ENCODE measurements at places on chromosomes 6 and 20.

GRCh38 chr6:42339991-42340401 lies 111.7 kb downstream of the TRERF1 start:
- no peak for DNase-seq

DNA sequence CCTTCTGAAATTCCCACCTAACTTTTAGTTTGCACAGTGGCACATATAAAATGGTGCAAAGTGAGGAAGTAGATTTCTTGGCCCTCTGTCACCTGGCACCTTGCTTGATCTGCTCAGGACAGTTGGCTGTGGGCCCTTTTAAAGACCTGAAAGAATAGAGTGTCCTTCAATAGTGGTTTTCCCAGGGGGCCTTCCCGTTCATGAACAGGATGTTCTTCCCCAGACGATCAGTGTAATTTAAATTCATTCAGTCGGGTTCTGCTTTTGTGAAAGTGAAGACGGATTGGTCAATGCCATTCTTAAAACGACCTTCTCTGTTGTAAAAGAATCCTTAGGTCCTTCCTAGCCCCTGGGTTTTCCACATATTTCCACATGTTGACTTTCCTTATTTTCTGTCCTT lies 178.5 kb downstream of the SASH1 start:
- no peak for DNase-seq

GRCh38 chr6:23268348-23268747 lies 699.0 kb downstream of the HDGFL1 start:
- no peak for DNase-seq

DNA sequence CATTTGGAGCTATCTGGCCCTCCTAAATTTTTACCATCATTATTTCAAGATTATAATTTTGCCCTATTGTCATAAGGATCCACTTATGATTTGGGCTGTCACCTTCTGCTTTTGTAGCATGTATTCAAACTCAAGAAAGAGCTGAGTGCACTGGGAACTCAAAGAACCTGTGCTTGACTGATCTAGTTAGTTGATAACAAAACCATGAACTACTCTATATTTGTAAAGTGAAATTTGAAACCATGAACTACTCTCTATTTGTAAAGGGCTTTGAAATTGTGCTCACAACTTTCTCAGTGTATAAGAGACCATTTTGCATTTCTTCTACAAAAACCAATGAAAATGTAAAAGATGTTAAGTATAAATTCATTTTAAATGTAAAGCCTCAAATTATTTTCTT lies 77.5 kb upstream of the POPDC3 start:
- DNase-seq: no peak

DNA sequence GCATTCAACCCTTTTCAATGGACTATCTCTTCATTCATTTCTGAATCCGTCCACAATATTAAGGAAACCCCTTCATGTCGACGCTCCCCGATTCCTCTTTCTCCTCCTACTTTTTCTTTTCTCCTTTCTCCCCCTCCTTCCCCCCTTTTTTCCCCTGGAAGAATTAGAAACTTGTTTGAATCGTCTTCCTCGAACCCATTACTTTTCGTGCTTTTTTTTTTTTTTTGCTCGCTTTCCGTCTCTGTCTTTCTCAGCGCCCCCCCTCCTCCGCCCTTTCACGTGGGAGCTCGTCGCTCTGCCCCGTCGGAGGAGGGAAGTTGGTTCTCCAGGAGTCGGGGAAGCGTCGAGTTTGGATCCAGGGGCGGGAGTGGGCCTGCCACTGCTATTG lies 2.3 kb upstream of the NKX2-2 start:
- peak; percentile 27 for DNase-seq

GRCh38 chr20:8532169-8532568 lies 400.1 kb downstream of the PLCB1 start:
- no peak for DNase-seq

- DNase-seq: no peak
Measured at GRCh38 chr6:159181914-159182313, 12.7 kb downstream of the FNDC1 start.

GRCh38 chr20:59845472-59845871 lies 88.0 kb downstream of the SYCP2 start:
- no peak for DNase-seq

- DNase-seq: no peak
Measured at GRCh38 chr20:4633780-4634179, 87.9 kb upstream of the PRND start.

GRCh38 chr20:44118185-44119033 lies 68.6 kb downstream of the JPH2 start:
- DNase-seq: no peak

DNA sequence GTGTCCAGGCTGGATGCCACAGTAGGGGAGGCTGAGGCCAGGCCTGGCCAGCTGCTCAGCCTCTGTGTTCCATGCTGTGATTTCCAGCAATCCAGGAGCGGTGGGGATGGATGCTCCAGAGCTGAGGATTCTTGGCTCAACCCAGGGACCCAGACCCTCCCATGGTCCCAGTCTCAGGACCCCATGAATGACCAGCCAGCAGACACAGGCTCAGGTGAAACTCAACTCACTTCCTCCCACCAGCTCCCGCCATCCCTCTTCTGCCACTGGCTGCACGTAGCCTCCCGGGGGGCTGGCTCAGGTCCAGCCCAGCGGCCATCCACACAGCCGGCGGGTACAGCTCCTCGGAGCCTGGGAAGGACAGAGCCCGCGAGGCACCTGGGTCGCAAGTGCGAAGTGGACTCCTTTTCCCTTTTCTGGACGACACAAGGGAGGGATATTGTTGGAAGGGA lies 54.5 kb upstream of the DACT2 start:
- peak; percentile 40 for DNase-seq

DNA sequence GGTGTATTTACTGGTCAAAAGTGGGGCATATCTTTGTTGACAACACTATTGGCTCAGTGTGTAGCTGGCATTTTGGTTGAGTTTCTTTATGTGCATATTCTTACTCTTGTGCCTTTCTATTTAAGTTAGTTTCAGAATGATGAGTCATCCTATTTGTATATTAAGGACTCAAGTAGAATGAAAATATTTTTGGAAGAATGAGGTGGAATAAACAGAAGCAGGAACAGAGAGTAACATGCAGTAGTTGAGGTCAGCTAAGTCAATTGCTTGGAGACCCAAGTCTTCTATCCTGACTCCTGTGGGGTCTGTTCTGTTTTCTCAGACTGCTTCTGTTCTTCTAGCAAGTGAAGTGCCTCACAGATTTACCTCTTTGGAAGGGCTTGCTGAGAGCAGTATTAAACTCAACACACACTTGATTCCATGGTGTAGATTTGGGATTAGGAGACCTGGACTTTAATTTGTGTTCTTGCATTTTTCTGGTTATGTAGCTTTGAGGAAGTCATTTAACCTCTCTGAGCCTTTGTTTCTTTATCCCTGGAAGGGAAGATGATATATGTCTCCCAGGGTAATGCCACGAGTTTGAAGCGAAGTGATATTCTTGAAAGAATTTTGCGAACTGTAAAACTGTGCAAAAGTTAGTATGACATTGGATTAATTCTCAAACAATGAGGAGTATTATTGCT lies 324.3 kb downstream of the QKI start:
- no peak for DNase-seq

DNA sequence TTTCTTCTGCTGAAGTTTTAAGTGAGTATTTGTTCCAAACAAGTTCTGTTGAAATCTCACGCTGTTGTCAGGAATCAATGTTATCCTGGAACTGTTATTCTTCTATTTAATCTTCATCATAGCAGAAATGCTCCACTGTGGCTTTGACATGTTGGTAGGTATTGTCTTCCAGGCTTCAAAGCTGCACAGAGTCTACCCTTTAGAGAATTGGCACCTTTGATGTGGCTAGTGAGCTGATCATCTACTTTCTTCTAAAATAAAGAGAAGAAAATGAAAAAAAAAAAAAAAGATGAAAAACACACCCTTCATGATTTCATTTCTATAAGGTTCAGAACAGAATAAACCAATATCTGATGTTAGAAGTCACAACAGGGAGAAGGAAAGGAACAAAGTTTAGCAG lies 5.8 kb upstream of the ZSCAN23 start:
- DNase-seq: no peak

DNA sequence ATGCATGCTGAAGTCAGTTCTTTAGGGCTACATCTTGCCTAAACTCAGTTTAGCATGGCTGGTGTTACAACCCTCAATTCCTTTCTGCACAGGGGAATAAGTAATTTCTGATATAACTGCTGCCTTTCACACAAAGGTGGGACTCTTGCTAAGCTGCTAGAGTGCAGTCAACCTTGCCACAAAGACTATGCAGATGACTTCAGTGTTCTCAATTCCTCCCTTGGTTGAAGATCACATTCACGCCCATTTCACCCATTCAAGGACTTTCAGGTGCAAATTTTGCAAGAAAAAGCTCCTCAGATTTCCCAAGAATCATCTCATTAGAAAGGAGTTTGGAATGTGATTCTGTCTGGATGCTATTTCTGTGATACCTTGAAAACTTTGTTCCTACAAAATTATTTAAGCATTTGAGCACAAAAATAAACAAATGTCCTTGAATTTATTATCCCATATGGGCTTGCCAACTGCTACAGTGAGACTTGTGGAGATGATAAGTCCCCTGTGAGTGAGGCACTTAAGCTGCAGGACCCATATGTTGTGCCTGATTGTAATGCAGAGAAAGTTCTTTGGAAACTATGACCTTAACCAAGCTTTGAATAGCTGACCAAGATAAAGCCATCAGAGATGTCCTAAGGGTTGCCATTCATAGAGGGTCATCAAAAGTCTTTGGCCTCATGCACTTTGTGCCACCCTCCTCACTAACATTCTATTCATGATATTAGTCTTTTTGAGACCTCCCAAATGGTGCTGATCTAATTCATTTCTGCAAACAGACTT lies 111.8 kb downstream of the PLCB4 start:
- DNase-seq: no peak

DNA sequence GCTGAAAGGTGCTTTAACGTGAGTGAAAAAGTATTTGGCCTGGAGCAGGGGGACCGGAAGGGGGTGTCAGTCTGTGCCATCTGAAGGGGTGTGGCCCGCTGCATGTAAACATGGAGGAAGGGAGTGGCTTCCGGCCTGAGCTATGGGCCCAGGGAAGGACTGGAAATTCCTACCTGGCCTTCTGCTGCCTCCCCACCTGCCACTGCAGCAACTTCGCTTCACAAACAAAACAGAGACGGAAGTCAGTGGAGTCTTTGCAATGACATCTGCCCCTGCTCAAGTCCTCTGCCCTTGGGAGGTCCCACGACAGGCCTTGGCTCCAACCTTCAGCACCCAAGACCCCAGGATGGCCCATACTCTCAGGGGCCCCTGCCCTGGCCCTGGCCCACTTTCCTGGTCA lies 28.1 kb upstream of the FOXP4 start:
- no peak for DNase-seq

GRCh38 chr20:61332016-61332975 lies 80.2 kb downstream of the CDH4 start:
- DNase-seq: no peak

DNA sequence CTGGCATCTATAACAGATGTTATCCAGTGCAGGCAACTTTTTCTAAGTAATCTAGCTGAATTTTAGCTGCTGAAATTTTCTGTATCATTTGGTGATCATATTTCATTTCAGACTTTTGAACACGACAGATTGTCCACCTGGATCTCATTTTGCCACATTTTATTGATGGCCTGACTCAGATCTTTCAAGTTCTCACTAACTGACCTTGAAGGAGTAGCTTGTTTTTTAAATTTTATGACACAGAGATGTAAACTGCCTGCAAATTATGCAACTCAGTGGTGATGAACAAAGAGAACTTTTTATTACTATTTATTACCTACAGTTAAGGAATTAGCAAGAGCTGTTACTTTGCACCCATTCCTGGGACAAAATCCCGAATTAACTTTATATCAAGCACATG lies 366.4 kb downstream of the PAX1 start:
- no peak for DNase-seq

GRCh38 chr20:63071541-63072181 lies 64.9 kb upstream of the BHLHE23 start:
- DNase-seq: no peak

DNA sequence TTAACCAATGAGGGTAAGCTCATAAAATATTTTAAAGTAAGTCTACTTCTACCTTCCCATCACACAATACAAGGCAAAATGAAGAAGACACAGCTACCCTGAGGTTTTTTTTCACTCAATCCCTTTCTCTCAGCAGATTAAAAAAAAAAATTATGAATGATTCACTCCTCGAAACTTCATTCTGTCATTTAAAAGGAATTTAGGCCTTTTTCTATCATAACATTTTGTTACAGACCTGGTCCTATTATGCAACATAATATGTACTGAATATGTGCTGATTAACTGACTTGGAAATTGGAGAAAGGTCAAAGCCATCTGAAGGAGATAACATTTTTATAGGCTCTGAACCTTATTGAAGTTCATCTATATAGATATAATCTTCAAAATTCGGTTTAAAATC lies 45.5 kb downstream of the PRL start:
- DNase-seq: no peak

- DNase-seq: no peak
Measured at GRCh38 chr6:138654715-138655634, 118.6 kb upstream of the CCDC28A start.

- no peak for DNase-seq
Measured at GRCh38 chr20:46712056-46712636, 2.7 kb downstream of the SLC2A10 start.

GRCh38 chr20:1861347-1861976 lies 33.7 kb upstream of the SIRPA start:
- no peak for DNase-seq

GRCh38 chr20:52172392-52173047 lies 19.1 kb downstream of the ZFP64 start:
- DNase-seq: no peak

DNA sequence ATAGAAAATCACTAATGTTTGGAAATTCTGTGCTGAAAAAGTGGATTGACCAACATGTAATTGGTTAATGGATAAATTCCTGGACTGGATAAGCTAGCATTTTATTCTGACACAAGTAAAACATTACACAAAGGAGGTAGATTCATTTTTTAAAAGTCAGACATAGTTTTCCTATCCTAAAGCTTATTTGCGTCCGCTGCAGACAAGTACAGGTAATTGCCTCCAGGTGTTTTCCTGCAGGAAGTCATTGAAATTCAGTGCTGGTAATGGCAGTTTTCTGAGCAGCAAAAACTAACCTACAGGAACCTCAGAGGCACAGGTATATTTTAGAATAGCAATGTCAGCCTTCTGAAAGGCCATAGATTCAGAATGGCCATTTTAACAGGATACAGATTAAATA lies 20.0 kb upstream of the HIVEP1 start:
- no peak for DNase-seq

DNA sequence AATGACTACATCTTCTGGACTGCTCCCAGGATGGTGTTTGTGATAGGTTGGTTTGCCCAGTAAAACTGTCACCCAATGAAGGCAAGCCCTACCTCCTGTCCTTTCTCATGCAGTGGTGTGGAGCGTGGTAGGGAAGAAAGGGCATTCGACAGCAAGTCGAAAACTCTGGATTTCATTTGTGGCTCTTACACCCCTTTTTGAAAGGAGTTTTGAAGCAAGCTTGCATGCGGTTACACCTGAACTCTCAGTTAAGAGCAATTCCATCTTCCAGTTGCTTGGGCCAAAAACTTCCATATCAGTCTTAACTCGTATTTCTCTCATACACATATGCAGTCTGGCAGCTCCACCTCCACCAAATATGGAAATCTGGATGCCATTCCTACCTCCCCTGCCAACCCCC lies 19.7 kb upstream of the SLC22A2 start:
- DNase-seq: no peak

All from Peyer's patch (tissue), 4 donors.